ENCODE measurements at places on chromosomes 3 and 15. TPM values are rescaled to one million over a fixed set of nuclear protein-coding genes. Genes with fewer than 3 reads are reported as not detected.

Gene WDR72
- not detected for total RNA-seq

Gene C15orf61
- total RNA-seq = 4.8 TPM

Gene SPATA12
- not detected for total RNA-seq

Gene ABI3BP
- total RNA-seq = 13.3 TPM

Gene ABHD17C
- 8.7 TPM for total RNA-seq
